Activated naive CD4-positive, alpha-beta T cell (primary cell): ENCODE measurements at places on chromosomes 6 and 20.

- DNase-seq = no peak
Observed at GRCh38 chr6:169849396-169849795, 98.0 kb downstream of the ERMARD start.

- no peak for DNase-seq
Observed at GRCh38 chr6:109282756-109283155, 99.5 kb downstream of the CD164 start.

DNA sequence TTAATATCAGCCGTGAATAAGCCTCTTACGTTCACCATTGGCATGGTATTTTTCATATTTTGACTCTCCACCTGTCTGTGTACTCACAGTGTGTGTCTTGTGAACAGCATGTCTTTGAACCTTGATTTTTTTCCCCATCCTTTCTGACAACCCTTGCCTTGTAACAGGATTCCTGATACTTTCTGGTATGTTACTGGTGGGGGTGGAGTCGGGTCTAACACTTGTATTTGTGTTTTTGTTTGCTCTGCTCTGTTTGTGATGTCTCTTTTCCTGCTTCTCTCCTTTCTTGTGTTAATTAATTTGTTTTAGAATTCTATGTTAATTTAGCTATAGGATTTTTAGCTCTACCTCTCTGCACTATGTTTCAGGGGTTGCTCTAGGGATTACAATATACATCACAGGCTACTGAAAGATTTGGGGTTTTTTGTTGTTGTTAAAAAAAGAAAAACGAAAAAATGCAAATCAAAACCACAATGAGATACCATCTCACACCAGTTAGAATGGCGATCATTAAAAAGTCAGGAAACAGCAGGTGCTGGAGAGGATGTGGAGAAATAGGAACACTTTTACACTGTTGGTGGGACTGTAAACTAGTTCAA lies 245.1 kb downstream of the CDH4 start:
- DNase-seq = no peak

- DNase-seq = no peak
Observed at GRCh38 chr6:22068561-22069305, 228.1 kb downstream of the PRL start.

DNA sequence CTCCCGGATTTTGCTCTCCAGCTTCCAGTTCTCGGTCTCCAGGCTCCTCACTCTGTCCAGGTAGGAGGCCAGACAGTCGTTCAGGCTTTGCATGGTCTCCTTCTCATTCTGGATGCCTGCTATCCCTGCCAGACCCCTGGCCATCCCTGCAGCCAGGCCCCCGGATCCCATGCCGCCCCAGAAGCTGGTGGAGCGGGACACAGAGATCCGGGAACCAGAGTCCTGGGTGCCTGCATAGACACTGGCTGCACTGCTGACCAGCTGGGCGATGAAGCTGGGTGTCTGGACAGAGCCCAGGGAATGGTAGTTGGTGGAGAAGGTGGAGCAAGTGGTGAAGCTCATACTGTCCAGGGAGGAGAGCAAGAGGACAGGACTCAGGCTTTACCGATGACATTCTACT lies 2.9 kb upstream of the CALHM6 start:
- DNase-seq = no peak

DNA sequence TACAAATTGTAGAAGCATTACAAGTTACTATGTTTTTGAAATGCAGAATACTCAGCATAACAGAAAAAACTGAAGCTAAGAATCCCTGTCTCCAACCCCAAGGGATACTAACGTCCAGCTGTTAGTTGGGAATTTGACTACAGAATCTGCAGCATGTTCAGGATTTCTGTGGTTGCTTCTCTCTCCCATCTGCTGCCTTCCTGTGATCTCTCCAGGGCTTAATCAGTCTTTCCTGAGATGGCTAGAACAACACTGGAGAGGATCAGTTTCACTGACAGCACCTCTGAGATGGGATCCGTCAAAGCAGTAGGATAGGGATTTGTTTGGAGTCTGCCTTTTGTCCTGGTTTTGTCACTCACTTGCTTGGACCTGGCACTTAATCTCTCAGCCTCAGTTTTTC lies 73.3 kb upstream of the NUP153 start:
- DNase-seq = no peak

DNA sequence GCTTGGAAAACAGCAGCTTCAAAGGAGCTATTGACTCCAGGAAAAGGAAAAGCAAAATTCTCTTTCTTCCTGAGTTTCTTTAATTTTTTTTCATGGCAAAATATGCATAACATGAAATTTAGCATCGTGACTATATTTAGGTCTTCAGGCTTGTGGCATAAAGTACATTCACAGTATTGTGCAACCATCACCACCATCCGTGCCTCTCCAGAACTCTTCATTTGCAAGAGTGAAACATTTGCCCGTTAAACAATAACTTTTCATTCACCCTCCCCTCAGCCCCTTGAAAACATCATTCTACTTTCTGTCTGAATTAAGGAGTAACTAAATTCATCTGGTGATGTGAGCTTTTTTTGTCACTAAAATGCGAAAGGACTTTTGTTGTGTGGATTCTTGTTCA lies 251.7 kb downstream of the PHACTR1 start:
- no peak for DNase-seq
